ENCODE measurements at places on chromosomes 7 and 10. TPM values are rescaled to one million over a fixed set of nuclear protein-coding genes. Genes with fewer than 3 reads are reported as not detected.

The TDRD1 gene
- polyA plus RNA-seq = 0.04 TPM

The KIF11 gene
- polyA plus RNA-seq = 0.82 TPM

The HPS6 gene
- 18.7 TPM for polyA plus RNA-seq

The FEZF1 gene
- not detected for polyA plus RNA-seq

The PLAU gene
- polyA plus RNA-seq = 10.0 TPM
